Gastroesophageal sphincter (tissue), 4 donors: ENCODE measurements at places on chromosomes 1 and 21. TPM values are rescaled to one million over a fixed set of nuclear protein-coding genes. Genes with fewer than 3 reads are reported as not detected.

The ATP6V1G3 gene
- not detected for total RNA-seq

The BLACAT1 gene
- total RNA-seq = not detected

The ETV3L gene
- not detected for total RNA-seq

The TRIM17 gene
- not detected for total RNA-seq

The PHC2 gene
- 99.8 TPM for total RNA-seq

The PTGFRN gene
- 64.8 TPM for total RNA-seq

The SH3BGR gene
- total RNA-seq = 24.6 TPM

The ADAM30 gene
- not detected for total RNA-seq

The FAM76A gene
- total RNA-seq = 19.9 TPM

The ERO1B gene
- total RNA-seq = 13.5 TPM

The SEC22B gene
- 26.0 TPM for total RNA-seq

The PRAMEF25 gene
- not detected for total RNA-seq
